Hypothalamus (tissue), 51 donors: ENCODE measurements at places on chromosomes 2 and 18.

GRCh38 chr18:21040466-21040865, 71.1 kb downstream of the ROCK1 start:
- DNase-seq: no peak

- no peak for DNase-seq
These were observed 215.3 kb downstream of the STK39 start for GRCh38 chr2:168032091-168032490.

- DNase-seq: no peak
These were observed 123.3 kb upstream of the TANK start for GRCh38 chr2:161036926-161037325.

DNA sequence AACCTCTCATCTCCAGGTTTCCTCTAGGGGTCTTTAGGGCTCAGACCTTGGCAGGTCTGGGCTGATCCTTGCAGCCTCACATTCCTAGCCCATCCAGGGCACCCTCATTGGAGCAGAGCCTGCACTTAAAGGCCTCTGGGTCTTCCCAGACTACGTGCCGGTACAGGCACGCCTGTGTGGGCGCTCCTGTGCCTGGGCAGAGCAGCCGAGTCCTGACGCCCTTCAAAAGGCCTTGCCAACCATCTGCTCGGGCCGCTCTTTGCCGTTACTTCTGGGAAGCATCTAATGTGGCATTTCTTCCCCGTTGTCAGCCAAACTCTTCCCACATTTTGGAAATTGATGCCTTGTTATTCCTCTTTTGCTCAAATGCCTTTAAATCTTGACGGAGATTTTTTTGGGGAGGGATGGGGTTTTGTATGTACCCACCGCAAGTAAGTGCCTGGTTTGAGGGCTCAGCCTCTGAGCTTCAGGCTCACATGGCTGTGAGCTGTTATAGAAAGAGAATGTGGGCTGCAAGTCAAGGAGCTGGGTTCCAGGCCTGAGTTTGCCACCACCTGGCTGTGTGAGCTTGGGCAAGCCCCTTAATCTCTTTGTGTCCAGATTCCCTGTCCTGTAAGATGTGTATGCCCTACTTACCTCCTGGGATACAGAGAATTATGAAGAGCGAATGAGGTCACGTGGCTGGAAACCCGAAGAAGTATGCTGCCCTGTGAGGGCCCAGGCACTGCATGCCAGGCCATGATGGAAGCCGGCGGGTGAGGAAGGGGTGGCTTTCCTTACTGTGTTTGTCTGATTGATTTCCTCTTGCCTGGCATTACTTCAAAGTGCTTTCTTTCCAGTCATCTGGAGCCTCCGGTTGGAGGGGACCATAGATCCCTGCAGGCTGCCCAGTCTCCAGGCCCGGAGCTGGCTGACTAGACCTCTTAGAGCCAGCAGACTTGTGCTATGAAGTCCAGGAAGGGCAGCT, 20.6 kb downstream of the EHD3 start:
- DNase-seq: no peak

DNA sequence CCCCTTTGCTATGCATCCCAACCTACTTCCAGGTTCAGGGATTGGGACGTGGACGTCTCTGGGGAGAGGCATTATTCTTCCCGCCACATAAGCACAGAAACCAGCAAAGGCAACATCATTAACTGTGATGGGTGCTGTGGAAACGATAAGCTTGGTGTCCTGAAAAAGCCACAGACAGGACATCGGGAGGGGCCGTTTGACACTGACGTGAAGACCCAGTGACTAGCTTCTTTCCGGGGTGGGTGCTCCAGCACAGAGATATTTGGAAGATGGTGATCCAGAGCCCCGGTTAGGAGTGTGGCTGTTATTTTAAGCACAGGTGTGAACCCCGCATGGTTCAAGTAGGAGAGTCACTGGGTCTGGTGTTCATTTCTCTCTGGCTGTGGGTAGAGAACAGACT, 163.8 kb upstream of the HDAC4 start:
- DNase-seq: no peak

- no peak for DNase-seq
These were observed 15.1 kb upstream of the EML4 start for GRCh38 chr2:42153944-42154581.

DNA sequence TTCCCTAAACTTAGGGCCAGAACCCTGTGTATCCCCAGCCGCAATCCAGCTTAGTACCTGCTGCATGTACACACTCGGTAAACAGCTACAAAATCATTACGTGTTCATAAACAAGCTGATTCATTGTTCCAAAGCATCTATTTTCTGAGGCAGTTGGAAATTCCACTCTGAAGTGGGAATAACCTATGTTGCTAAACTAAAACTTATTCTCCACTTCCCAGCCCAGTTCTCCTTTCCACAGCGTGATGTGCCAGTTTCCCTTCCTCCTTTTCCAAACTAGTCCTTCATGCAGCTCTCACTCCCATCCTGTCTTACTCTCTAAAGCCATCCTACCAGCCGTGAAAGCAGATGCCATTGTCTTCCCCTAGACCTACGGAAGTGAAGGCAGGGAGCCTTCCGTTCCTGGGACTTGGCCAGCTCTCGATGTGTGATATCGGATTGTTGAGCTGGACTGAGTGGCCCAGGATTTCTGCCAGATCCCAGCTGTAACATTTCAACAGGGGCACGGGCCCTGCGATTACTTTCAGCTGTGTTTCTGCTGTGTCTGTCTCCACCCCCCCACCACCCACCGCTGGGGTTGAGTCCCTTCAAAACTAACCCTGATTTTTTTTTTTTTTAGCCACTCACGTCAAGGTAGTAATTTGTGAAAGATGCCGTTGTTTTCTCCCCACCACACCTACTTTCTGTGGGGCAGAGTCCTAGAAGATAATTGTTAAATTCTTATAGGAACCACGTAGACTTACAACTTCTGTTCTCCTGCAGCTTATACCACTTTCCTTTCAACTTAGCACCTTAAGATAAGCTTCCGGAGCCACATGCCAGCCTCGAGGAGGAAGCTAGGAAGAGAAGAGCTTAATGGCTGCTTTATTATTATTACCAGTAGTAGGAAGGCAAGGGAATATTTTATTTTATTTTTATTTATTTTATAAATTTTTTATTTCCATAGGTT, 100.9 kb downstream of the CRIM1 start:
- DNase-seq: peak; percentile 22

- DNase-seq: no peak
These were observed 58.9 kb upstream of the STON1 start for GRCh38 chr2:48471048-48471474.

GRCh38 chr18:6004683-6005082, 109.4 kb upstream of the TMEM200C start:
- no peak for DNase-seq

GRCh38 chr2:31577143-31577542, 3.6 kb downstream of the SRD5A2 start:
- no peak for DNase-seq

GRCh38 chr2:201154615-201155399, 28.1 kb upstream of the CASP10 start:
- DNase-seq: no peak

DNA sequence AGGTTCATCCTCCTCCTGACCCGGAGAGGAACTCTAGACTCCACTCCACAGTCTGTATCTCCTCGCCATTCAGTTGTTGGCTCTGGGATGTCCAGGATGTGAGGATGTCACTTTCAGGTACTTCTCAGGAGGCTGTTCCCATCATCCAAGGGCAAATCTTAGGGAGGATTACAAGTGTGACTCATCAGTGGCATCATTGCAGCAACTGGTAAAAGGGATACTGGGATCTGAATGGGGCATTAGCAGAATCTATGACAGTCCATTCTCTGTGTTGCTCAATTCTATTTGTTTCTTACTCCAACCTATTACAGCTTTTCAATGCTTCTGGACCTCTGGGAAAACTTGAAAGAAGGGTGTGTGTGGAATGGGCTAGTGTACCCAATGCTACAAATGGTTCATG, 81.5 kb upstream of the FN1 start:
- no peak for DNase-seq

DNA sequence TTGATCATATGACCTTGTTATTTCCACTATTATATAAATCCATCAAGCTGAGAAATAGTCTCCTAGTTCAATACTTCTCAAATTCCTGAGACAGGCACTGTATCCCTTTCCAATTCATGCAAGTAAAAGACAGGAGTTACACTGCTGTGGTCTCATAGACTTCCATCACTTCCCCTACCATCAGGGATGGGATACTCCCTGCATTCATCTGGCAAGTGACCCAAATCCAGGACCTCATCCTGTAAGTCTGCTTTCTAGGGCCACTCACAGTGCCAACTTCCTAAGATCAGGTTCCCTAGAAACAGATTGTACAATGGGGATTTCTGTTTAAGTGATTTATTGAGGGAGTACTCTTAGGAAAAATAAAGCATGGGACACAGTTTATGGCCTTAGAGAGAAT, 424.0 kb upstream of the CDH7 start:
- DNase-seq: no peak

DNA sequence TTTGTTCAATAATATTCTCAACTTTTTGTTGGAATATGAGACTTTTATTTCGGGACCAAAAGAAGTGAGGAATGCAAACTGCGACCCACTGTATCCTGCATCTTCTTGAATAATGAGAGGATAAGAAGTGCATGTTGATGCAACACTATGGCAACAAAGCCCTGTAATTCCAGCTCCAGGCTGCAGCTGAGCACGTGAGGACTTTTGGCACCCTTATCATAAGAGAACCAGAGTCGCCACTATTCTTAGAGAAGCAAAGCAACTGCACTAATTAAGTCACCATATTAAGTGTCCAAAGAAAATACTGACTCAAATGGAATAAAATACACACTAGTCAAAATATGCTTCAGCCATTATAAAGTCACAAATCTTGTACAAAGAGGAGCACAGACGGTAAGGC, 65.8 kb downstream of the FAM210A start:
- no peak for DNase-seq

GRCh38 chr18:25648716-25649260, 296.8 kb upstream of the ZNF521 start:
- DNase-seq: no peak

DNA sequence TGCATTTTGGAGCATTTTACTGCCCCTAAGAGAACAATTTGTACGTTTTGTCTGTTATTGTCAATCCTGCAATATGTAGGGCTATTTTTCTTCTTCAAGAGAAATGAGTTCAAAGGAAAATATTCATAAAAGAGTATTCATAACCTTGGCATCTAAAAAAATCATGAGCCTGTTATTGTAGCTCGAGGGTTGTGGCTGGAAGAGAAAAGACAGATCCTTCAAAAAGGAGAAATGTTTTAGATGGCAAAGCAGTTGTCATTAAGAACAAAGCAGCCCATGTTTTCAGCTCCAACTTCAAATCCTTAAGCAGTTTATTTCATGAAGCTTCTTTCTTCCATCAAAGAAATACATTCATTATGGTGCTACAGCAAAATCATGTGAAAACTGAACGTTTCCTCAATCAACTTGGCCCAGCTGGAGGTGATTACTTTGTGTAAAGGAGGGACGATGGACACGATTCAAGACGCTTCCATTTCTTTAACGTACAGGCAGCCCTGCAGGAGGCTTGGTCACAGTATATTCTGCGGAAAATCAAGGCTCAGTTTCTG, 31.4 kb downstream of the QPCT start:
- no peak for DNase-seq

DNA sequence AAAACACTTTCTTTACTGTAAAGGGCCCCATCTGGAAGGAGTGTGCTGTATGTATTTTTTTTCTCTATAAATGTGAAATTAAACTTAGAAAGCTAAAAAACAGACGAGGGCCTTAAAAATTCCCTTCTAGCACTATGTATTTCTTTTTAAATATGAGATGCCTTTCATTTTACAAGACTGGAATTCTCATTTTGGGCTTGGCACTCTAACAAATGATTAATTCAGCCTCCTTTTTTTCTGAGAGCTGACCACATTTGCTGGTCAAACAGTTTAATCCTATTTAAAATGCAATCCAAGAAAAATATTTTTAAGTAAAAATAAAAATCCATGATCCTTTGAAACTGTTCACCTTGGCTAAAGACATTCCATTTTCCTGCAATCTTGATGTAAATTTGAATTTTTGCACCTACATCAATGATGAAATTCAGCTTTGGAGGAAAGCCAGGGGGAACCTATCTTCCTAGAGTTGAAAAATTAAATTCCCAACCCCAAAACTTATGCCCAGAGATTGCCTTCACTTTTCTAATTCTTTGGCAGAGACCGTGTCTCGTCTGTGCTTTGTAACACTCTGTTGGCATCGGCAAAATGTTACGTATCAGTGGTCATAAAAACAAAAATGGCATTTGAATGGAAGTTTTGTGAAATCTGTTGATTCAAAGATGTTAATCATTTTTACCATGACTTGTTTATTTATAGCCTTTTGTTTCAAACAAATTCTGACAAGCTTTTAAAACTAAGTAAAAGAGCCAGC, 284.5 kb downstream of the ZNF521 start:
- DNase-seq: no peak

- DNase-seq: no peak
These were observed 104.7 kb upstream of the NOSTRIN start for GRCh38 chr2:168697668-168698121.

DNA sequence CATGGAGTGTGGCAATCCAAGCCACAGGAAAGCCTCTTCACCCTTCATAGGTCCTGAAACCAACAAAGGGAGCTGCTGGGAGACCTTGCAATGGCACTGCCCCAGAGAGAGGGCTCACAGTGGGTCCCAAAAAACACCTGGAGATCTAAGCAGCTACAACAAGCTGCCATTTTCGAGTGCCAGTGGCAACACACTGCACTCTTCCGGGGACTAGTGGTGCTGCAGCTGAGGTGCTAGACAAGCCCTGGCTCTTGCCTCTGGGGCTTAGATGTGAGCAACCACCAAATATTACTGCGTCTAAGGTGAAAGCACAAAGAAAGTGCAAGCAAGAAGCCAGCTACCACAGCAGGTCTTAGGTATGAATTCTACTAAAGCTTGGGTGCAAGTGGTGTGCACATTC, 192.9 kb downstream of the NOL4 start:
- no peak for DNase-seq

- DNase-seq: no peak
These were observed 39.6 kb upstream of the CCDC88A start for GRCh38 chr2:55459279-55459678.

GRCh38 chr2:86002375-86002774, 103.3 kb downstream of the POLR1A start:
- no peak for DNase-seq

- no peak for DNase-seq
These were observed 31.4 kb downstream of the ZCCHC2 start for GRCh38 chr18:62554061-62554815.

- no peak for DNase-seq
These were observed 100.6 kb downstream of the CMPK2 start for GRCh38 chr2:6764968-6765723.

DNA sequence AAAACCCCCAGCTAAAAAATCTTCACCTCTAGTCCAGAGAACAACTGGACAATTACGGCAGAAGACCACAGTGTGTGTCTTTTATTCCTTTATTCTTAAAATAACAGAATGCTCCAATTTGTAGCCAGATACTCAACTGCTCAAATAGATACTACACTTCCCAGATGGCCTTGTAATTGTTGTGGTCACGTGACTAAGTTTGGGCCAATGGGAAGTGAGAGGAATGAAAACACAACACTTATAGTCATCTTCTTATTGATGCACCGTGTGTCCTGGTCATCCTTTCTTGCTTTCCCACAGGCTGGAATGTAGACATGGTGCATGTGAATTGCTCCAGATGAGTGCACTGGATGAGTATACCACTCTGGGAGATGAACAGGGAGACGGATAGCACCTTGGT, 145.1 kb downstream of the CDC42EP3 start:
- DNase-seq: no peak
